ENCODE measurements at places on chromosomes 16 and 17.
A peak's percentile ranks its signal among the peaks of the same experiment; 100 is the strongest.

DNA sequence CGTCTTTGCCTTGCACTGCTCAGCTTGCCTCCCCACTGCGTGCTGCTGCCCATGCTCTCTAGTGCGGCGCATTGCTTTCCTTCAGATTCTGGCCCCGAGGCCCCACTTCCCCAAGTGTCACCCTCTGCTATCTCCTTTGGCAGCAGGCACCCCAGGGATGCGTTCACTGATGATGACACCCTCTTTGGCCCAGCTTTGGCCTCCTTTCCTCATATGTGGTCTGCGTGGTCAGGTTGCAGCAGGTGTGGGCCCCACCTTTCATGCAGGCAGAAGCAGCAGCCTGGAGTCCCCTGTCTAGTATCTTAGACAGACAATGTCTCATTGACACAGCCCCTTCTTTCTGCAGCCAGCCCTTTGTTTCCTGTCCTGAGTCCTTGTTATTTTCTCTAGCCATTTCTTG is 4.8 kb upstream of the CCL3 start:
- DNase-seq: no peak

DNA sequence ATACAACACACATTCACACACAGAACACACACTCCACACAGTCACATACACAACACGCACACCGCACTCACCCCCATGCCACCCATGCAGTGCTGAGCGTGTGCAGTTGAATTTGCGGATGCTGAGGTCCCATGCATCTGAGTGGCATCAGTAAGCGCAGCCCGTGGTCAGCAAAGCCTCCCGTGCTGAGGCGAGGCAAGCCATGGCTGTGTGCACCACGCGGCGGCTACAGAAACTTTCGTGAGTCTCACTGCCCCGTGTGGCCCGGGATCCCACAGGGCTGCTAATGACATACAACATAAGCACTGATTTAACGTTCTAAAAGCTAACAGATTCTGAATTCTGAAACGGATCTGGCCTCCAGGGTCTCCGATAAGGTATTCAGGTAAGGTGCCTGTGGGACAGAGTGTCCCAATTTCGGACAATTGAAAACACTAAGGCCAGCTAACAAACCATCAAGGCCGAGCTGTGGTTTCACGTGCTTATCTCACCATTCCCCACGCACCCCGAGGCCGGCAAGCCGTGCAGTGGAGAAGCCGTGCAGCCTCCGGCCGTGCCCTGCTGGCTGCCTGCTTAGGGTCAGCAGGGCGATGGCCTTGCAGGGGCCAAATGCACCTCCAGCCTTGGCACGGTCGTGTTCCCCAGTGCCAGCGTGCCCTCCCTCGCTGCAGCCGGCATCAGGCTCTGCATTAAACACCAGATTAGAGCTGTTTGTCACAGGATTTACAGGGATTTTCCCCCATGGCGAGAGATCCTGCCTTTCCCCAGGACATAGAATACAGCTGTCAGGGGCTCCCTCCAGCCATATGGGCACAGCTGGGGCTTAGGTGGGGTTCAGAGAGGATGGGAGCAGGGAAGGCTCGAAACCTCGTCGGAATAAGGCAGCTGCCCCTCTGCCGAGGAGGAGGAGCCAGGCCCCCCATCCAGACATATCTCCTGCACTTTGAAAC is 191.7 kb downstream of the C16orf95 start:
- DNase-seq: no peak

- no peak for DNase-seq
Observed at GRCh38 chr17:80389011-80389995, 25.7 kb upstream of the ENDOV start.

GRCh38 chr17:49616601-49617131 is 41.0 kb downstream of the NXPH3 start:
- peak; percentile 41 for DNase-seq

GRCh38 chr17:12637745-12638651 is 27.7 kb upstream of the MYOCD start:
- no peak for DNase-seq

DNA sequence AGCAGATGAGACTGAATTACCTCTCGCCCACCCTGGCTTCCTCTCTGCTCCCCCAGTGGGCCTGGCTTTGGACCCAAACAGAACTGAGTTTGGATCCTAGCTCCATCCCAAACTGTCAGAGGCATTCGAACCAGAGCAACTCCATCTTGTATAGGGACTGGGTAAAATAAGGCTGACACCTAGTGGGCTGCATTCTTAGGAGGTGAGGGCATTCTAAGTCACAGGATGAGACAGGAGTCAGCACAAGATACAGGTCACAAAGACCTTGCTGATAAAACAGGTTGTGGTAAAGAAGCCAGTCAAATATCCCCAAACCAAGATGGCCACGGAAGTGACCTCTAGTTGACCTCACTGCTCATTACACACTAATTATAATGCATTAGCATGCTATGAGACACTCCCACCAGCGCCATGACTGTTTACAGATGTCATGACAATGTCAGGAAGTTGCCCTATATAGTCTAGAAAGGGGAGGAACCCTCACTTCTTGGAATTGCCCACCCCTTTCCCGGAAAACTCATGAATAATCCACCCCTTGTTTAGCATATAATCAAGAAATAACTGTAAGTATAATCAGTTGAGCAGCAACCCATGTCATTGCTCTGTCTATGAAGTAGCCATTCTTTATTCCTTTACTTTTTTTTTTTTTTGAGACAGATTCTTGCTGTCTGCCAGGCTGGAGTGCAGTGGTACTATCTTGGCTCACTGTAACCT is 44.4 kb downstream of the LYRM1 start:
- no peak for DNase-seq

- DNase-seq: no peak
Observed at GRCh38 chr16:85270374-85270773, 158.1 kb upstream of the CIBAR2 start.
